Activated CD4-positive, alpha-beta T cell treated with anti-CD3 and anti-CD28 coated beads, Interleukin-2, amount 50 U/mL, for 4 hours (primary cell): ENCODE measurements at places on chromosomes 16 and 17.
A peak's percentile ranks its signal among the peaks of the same experiment; 100 is the strongest.

DNA sequence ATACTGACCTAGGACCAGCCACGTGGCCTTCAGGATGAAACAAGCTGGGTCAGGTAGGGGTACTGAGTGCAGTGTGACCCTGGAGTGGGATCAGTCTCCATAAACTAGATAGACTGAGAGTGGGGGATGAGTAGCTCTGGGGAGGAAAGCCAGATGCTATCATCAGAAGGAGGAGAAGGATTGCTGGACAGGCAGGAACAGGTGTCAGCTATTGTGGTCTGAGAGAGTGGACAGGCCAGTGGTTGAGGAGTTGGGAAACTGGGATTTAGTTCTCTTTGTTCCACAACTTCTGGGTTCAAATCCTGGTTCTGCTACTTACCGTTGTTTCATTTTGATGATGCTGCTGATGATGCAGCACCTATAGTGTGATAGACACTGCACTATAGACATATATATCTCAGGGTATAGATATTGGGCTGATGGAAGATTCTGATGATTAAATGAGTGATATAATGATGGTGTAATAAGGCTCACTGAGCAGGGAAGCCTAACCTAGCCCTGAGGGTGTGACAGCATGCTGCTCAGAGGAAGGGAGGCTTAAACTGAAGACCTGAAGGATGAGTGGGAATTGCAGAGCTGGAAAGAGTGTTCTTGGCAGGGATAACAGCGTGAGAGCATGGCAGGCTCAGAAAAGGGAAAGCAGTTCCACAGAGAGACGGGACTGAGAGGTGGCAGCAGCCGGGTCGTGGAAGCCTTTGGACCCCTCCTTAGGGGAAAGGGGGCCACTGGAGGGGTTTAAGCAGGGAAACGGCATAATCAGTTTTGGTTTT, 66.0 kb downstream of the SNX20 start:
- no peak for DNase-seq

GRCh38 chr17:51805765-51806164, 352.7 kb downstream of the CA10 start:
- DNase-seq = no peak

GRCh38 chr17:26775219-26775822, 518.6 kb upstream of the WSB1 start:
- DNase-seq = no peak

DNA sequence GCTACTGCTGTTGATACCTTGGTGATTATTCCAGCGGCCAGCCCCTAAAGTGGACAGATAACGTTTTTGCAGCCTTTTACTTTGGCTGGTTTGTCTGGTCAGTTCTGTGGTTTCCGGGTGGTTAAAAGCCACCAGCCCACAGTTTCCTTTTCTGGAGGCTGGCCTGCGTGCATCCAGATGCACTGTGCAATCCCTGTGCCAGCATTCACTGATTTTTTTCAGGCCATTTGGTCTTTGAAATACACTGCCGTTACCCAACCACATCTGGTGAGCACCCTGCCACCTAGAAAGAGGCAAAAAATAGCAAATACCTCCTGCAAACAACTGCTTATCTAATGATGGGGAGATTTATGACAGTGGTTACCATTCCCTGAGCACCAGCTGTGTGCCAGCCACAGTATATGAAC, 797 bp downstream of the NUDT7 start:
- DNase-seq = no peak

GRCh38 chr16:67544329-67544841, 15.8 kb downstream of the RIPOR1 start:
- no peak for DNase-seq

DNA sequence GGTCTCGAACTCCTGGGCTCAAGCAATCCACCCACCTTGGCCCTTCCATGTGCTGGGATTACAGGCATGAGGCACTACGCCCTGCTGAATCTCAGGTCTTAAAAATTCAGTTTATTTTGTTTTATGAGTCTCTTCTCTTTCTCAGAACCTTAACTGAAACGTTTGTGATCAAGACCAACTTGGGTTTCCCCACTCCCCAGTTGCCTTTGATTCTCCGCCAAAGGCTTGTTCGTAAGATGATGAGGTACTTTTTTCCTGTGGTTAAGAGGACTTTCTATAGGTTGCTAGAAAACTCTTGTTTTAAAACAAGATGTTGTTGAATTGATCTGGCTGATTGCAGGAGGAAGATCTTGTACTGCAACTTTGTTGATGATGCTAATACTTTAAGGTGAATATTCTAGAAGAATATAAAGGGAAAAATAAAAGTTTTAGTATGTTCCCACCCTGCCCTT, 11.7 kb downstream of the ABCC1 start:
- DNase-seq = peak; percentile 68

GRCh38 chr17:54881255-54881972, 19.2 kb upstream of the TOM1L1 start:
- no peak for DNase-seq

DNA sequence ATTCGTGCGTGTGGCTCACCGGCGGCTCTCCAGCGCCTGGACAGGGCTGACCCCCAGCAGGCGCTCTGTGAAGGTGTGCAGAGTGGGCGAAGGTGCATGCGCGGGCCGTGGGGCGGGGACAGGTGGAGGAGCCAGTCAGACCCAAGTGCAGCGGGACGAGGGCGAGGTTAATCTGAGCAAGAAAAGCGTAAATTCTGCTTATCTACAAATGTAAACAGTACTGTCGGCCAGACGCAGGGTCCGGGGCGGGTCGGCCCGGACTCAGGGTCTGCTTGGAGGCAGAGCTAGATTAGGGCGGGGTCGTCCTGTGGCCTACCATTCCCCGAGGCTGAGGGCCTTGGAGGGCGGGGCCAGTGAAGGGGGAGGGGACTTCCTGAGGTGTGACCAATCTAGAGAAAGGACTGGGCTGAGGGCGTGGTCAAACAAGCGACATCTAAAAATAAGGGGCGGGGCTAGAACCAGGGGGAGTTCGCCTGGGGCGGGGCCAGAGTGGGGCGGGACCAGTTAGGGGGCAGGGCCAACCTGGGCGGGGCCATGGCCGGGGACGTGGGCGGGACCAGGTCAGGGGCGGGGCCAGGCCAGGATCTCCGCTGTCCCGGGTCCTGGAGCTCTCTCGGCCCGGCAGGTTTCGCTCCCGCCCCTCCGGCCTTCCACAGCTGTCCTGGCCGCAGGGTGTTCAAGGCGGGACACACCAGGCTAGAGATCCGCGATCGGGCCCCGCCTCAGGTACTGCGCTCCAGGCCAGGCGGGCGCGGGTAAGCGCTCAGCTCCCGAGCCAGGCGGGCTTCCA, at the start of gene SEC14L5:
Gene SEC14L5 (plus strand): TSS at position 611 of the 790 bp plus-strand sequence. CDS start 994 bp downstream, outside the sequence.
- DNase-seq = peak; percentile 90

DNA sequence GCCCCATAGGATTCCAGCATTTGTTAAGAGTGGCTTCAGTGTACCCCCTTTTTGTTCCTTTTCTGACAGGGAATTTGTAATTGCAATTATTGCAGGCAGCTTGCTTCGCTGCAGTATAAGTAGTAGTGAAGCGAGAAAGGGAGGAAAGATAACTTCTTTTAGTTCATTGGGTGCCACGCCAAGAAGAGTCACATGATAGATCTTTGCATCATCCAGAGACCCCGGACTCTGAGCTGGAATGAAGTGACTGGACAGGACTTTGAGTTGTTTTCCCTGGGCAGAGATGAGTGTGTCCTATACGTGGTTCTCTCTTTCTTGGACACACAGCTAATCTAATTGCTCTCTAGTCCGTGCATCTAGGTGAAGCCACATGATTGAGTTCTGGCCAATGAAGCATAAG, 44.8 kb upstream of the PMFBP1 start:
- no peak for DNase-seq

DNA sequence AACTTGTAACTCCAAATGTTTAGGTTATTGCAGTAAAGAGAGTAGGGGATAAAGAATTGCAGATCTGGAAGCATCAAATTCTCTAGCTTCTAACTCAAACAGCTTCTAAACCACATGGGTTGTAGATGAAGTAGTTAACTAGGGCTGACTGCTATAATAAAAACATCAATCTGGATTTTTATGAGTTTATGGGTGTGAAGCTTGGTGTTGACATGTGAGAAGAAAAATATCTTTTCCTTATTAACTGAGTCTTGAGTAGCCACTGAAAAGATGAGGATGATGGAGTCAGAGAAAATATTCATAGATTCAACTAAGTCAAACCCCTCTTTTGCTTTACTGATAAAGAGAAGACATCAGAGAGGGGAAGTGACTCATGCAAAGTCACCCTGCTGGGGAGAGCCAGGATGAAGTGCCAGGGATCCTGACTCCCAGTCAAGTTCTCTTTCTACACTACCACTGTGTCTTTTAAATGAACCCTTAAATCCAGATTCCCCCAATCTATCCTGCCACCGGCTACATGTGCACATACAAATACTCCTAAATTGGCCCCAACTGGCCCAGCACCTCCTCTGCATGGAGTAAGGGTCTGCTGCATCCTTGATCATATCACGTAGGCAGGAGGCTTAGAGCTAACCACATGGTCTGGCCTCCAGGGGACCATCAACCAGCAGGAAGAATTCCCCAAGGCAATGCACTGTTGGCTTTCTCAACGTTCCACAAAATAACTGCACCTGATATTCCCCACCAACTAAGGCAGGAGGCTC, 264.0 kb upstream of the CCL2 start:
- no peak for DNase-seq

DNA sequence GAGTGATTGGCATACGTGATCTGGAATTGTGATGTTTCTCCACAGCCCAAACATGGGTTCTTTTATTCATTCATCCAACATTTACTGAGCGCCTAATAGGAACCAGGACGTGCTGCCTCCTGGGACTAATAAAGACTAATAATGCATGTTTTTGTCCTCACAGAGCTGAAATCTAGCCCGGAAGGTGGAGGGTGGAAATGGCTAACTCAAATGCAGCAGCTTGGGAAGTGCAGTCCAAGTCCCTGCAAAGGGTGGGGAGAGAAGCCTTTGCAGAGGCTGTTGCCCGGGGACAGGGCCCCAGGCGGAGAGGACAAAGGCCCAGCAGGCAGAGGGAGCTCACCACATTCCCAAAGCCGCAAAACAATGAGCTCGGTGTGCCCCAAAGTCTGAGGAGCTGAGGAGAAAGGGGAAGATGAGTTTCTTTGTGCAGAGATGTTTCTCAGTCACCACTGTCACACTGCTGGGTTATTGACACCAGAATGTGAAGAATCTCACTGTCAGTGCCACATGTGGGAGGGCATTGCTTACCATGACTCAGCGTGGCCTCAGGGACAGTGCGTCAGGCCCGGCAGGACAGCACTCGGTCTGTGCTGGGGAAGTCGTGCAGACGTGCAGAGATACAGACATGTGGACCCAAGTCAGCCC, 118.2 kb upstream of the CHMP6 start:
- DNase-seq = no peak

DNA sequence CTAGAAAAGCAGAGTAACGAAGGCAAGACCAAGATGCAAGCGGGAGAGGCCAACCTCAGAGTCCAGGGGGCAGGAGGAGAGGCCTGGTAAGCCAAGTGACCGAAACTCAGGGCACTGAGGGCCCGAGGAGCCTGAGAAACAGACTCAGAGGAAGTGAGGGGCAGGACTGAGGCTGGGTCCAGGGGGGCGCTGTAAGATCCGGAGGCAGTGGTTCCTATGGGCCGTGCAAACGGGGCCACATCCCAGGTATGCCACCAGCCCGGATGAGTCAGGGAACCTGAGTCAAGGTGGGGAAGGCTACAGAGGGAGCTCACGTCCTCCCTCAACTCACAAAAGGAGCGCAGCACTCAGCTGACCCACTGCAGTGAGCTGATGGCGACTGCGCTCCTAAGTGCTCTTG, 8.3 kb downstream of the ZDHHC7 start:
- no peak for DNase-seq

DNA sequence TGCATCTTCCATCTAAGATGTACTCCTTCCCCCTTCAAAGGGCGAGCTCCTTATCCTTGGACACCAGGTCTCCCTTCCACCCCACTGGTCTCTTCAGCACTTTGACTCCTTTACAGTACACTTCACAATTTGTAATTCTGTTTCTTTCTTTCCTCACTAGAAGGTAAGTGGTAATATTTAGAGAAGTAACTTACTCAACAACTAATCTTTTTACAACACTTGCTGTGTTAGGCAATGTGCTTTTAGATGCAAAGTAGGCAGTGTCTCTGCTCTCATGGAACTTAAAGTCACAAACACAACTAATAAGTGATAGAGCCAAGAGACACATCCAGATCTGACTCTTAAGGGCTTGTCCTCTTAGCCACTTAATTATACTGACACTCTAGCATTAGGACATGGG, 6.4 kb downstream of the SIAH1 start:
- no peak for DNase-seq

DNA sequence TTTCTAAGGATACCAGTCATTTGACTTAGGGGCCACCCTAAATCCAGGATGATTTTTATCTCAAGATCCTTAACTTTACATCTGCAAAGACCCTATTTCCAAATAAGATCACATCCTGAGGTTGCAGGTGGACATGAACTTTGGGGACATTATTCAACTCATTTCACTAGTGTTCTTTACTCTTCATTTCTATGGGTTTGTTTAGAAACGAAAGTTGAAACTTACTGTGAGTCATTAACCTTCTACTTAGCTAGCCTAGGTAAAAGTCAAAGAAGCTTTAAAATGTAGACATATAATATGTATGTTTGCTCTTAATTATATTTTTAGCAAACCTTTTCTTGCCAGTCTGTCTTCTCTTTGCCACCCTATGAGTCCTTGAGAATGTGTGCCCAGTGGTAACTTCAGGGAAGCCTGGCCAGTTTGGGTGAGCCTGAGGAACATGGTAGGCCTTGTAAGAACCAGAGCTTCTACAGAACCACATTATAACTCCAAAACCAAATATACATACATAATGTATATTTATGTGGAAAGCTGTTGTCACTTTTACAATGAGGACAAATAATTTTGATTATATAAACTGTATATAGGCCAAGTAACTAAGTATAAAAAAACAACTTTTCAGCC, 38.4 kb downstream of the BPTF start:
- no peak for DNase-seq

DNA sequence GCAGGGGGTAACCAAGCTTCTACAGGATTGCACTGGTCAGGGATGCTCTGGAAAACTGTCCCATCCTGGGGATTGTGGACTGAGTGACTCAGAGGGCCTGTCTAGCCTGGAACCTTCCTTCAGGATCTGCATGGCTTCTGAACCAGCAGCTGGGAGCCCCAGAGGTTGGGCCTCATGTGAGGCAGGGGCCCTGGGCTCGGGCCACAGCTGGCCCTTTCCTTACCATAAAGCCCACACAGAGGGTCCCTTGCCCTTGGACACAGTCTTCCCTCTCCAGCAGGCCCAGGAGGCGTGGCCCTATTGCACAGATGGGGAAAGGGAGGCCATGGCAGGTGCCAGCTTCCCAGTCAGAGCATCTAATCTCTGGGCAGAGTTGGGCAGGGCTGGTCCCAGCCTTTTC, 30.5 kb downstream of the ADCY7 start:
- DNase-seq = no peak

- peak; percentile 52 for DNase-seq
These were observed 51.8 kb downstream of the SMPD3 start for GRCh38 chr16:68396481-68396880.

DNA sequence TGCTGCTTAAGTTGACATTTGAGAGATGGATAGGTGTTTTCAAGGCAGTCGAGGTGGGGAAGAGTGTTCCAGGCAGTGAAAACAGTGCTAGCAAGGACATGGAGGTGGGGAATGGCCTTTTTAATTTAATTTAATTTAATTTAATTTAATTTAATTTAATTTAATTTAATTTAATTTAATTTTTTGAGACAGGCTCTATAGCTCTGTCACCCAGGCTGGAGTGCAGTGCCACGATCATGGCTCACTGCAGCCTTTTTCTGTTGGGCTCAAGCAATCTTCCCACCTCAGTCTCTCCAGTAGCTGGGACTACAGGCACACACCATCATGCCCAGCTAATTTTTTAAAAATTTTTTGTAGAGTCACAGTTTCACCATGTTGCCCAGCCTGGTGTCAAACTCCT, 32.2 kb upstream of the CACNG4 start:
- no peak for DNase-seq

- no peak for DNase-seq
These were observed 6.6 kb downstream of the ANKFN1 start for GRCh38 chr17:56159826-56160380.

GRCh38 chr16:61681124-61681523, 355.1 kb downstream of the CDH8 start:
- no peak for DNase-seq
